Central memory CD4-positive, alpha-beta T cell (primary cell): ENCODE measurements at places on chromosomes 1 and 21.

DNA sequence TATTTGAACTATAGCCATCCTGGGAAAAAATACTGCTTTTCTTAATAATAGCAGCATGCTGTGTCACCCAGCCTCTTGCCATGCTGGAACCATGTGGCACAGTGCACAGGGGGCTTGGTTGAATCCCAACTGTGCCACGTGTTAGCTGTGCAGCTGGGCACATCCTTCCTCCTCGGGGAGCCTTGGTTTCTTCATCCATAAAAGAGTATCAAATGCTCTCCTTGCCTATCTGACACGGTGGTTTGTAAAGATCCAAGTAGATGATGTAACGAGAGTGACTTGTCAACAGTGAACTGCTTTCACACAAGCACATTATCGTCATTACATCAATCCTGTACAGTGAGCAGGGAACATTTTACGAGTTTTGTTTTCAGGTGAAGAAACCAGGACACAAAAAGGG, 24.4 kb downstream of the VASH2 start:
- DNase-seq, result no peak

GRCh38 chr1:44672961-44673674, 1.2 kb downstream of the TMEM53 start:
- no peak for DNase-seq

DNA sequence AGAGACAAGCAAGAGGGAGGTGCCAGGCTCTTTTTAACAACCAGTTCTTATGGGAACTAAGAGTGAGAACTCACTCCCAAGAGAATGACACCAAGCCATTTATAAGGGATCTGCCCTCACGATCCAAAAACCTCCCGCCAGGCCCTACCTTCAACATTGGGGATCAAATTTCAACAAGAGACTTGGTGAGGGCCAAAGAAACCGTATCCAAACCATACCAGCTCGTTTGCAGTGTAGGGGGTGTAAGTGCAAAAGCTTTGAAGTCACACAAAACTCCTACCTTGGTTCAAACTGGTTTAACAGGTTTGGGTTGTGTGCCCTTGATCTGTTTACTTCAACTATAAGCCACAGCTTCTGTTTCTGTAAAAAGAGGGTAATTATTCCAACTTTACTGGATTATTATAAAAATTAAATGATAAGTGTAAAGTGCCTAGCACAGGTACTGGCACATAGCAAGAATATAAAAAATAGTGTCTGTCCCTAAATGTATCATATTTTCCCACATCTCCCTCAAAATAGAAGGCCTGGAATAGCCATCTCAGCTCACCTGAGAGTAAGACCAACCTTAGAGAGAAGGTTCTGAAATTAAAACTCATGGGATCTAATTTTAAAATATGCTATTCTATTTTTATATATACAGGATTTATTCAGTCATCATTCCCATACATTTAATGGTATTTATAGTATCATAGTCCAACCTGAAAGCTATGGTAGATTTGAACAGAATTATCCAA, 7.0 kb upstream of the USP25 start:
- DNase-seq, result no peak

DNA sequence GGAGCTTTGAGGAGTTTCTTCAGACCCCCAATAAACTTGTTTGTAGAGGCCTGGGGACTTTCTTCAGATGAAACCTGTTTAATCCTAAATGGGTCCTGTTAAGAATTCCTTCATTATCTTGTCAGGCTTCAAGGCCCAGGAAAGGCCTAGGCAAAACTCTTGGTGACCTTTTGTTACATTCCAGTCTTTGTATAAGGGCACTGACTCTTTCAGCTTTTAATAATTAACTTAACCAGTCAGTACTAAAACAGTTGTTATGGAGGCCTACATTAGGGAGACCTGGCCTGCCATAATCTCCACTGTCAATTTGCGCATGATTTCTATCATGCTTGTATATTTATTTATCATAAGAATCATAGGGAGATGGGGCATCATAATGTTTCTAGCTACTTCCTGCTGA, 110.2 kb downstream of the FCRL5 start:
- DNase-seq, result no peak

- no peak for DNase-seq
These were observed 308.6 kb upstream of the ZP4 start for GRCh38 chr1:238199325-238199724.

- no peak for DNase-seq
These were observed 56.5 kb downstream of the GALNT2 start for GRCh38 chr1:230123280-230124185.

DNA sequence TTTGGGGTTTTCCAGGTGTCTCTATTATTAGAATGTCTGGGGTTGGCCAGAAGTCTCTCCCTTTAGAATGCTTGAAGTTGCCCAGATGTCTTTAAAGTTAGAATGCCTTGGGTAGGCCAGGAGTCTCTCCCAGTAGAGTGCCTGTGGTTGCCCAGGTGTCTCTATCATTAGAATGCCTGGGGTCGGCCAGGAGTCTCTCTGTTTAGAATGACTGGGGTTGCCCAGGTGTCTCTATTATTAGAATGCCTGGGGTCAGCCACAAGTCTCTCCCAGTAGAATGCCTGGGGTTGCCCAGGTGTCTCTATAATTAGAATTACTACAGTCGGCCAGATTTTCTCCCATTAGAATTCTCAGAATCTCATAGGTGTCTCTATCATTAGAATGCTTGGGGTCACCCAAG, 55.2 kb downstream of the RNF187 start:
- no peak for DNase-seq

- no peak for DNase-seq
These were observed 16.9 kb upstream of the GRHL3 start for GRCh38 chr1:24302209-24302611.

DNA sequence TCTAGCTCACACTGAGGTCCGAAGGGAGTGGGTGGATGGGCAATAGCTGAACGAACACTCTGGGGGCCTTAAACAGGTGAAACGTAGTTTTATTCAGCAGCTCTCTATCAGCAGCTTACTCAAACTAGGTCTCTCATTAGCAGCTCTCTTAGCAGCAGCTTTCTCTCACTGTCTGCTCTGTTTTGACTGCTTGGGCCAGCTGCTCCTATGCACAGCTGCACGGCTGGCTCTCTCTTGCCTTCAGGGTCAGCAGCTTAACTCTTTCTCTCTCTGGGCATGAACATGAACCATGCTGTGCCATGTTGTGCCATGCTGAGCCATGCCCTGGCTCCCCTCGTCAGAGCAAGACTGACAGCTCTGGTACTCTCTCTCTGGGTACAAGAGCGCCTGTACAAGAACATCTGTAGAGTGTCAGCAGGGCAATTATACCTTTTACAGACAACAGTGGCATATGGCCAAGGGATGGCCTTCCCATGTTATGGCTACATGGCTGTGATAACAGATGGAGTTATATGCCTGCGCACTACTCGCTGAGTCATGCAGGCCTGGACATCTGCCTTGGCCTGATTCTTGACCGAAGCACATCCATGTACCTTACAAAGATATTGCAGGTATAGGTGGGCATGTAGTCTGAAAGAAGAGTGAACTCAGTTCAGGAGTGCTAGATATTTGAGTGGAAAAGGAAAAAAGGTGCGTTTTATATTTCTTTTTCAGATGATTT, 152.4 kb downstream of the LEPR start:
- no peak for DNase-seq

DNA sequence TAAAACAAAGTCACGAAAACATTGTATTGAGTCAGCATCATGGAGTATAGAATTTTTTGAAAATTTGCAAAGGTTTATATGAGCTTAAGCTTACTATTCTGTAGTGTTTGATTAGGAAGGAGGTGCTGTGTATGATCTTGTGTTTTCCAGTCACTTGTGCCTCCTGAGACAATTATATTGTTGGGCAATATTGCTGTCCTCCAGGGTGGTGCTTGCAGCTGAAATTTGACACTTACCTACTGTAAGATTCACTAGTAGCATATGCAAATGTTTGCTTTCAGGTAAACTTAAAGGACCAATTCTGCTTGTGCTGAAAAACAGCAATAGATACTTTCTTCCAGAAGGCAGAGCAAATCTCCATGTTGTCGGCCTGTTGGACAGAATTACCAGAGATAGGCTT, 268.0 kb downstream of the TGFB2 start:
- no peak for DNase-seq

GRCh38 chr1:226890331-226891108, 20.1 kb downstream of the PSEN2 start:
- no peak for DNase-seq

GRCh38 chr1:50604580-50604979, 181.3 kb upstream of the DMRTA2 start:
- DNase-seq, result no peak

- no peak for DNase-seq
These were observed 2.6 kb downstream of the C1orf21 start for GRCh38 chr1:184389446-184389845.

GRCh38 chr1:39673215-39673614, 1.3 kb upstream of the NT5C1A start:
- DNase-seq, result no peak

DNA sequence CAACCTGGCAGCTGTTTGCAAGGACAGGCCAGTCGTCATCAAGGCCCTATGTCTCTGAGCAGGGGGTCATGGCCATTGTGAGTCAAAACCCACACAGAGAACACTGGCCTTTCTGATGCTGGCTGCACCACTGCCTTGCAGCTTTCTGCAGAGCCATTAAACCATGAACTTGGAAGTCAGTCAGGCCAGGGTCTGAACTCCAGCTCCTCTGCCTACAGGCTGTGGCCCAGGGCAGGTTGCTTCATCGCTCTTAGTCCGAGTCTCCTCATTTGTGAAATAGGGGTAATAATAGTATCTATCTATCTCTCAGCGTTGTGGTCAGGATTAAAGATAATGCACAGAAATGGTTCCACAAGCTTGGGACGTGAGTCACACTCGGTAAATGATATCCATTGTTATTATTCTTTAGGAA, 35.8 kb upstream of the HIVEP3 start:
- no peak for DNase-seq

GRCh38 chr1:48114596-48115382, 107.7 kb upstream of the SLC5A9 start:
- DNase-seq, result no peak

- DNase-seq, result no peak
These were observed 235.3 kb upstream of the C1orf105 start for GRCh38 chr1:172185211-172185610.

DNA sequence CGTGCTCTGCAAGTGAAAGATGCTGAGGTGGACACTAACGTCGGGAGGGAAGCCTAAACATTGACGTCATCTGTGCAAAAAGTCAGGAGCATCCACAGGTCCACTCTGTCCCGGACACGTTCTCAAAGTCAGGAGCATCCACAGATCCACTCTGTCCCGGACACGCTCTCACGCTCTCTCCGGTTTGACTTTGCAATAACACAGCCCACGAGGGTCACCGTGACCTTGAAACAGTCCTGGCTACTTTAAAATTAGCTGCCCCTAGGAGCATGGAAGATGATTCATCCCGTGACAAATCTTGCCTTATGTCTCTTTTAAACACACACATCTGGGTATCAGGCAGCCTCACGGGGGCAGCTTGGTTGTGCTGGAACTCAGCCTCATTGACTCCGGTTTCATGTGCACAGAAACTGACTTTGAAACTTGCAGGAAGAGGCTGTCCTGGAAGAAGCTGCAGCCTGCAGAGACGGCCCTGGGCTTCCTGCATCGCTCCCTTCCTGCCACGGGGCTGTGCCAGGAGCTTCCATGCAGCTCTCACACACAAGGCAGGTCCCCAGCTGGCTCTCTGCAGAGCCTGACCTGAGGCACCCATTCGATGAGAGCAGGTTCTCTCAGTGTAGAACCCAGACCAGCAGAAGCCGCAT, 18.1 kb upstream of the COL18A1 start:
- DNase-seq, result no peak

GRCh38 chr1:116485071-116485735, 85.6 kb downstream of the CD58 start:
- DNase-seq, result peak; percentile 71

- DNase-seq, result no peak
These were observed 3.6 kb downstream of the CACNA1S start for GRCh38 chr1:201108614-201109013.

GRCh38 chr1:212124690-212125582, 89.4 kb downstream of the DTL start:
- no peak for DNase-seq

DNA sequence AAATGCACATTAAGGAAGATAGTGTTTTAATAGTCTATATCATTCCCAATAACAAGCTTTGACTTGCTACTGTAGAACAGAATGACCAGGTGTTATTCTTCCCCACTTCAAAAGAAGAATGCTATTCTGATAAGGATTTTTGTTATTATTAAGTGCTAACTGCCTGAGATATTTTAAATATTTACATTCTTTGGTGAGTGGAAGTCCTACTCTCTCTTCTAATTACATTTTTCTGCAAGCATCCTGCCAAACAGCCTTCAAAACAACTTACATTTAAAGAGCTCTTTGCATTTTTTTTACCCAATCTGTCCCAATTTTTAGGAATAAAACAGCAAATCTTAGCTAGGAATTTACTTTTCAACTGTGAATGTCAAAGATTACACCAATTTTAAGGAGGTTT, 23.5 kb upstream of the SYDE2 start:
- no peak for DNase-seq

DNA sequence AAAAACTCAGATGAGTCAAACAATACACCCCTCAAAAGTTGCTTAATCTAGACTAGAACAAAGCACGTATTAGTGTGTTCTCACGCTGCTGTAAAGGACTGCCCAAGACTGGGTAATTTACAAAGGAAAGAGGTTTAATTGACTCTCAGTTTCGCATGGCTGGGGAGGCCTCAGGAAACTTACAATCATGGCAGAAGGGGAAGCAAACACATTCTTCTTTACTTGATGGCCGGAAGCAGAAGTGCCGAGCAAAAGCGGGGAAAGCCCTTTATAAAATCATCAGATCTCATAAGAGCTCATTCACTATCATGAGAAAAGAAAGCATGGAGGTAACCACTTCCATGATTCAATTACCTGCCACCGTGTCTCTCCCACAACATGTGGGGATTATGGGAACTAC, 10.1 kb downstream of the JAM2 start:
- DNase-seq, result no peak

DNA sequence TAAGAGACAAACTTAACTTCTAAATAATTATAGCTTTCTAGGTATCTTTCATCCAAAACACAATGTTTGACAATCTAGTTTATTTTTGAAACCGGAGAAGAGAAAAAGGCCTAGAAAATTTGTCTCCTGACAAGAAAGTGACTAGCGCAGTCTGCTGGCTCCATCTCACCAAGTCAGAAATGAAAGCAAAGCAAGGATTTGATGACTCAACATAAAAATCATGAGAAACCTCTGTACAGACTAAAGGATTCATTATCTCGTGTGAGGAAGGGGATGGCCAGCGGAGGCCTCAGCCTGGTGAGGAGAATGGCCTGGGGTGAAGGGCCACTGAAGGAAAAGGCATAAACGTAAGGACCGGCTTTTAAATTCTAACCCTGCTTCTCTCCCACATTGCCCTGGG, 20.0 kb upstream of the TSNAX start:
- DNase-seq, result no peak

GRCh38 chr1:46084553-46085451, 47.6 kb downstream of the PIK3R3 start:
- DNase-seq, result no peak
